ENCODE measurements at places on chromosomes 5 and 9.

DNA sequence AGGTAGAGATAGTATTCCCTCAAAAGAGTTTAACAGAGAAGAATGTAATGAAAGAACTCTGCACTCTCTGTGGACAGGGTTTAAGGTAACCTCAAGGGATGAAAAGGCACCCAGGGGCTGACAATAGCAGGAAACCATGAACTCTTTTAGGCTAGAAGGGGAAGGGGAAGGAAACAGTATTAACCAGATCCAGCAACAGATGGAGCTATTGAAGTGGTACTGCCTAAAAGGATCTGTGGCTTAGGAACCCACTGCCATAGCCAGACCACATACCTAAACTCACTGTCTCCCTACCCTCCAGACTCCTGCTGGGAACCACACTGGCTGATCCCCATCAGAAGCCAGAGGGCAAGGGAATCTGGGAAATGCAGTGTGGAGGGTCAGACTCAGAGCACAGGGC, 35.5 kb downstream of the PLGRKT start:
- no peak for DNase-seq

GRCh38 chr9:86275962-86276361, 6.4 kb downstream of the ISCA1 start:
- DNase-seq = no peak

DNA sequence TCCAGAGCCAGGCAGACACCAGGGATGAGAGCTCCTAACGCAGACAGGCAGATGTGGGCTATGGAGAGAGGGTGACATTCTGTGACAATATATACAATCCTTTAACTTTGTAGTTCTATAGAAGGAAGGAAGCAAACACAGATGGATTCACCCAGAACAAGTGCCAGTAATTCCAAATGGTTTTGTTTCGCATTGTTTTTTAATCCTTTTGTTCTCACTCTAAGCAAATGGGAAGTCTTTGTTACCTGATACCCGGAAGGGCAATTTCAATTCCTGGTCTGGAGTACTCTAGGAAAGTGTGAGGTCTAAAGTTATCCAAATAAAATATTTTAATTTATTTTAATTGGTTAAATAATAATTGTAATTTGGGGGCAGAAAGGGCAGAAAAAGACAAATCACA, 2.5 kb downstream of the FRMD3 start:
- peak; percentile 36 for DNase-seq

- DNase-seq = peak; percentile 18
Observed at GRCh38 chr5:112848116-112848811, 12.8 kb upstream of the SRP19 start.

DNA sequence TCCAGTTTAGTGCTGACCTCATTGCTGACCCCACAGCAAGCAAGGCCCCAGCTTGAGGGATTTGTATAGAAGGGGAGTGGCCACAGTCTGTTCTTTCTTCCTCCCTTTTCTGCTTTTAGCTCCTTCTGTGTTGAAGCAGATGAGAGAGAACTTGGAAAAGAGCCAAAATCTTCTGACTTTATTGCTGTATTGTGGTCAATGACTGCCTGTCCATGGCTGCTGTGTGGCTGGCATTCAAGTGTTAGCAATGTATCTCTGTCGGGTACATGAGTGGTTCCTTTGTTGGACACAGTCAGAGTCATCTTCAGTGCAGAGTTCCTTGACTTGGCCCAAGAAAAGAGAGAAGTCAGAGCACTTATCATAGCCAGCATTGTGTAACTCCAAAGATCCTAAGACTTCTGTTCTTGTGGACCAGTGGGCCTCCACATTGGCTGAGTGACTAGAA, 154.1 kb downstream of the LRRC70 start:
- DNase-seq = no peak

- no peak for DNase-seq
Observed at GRCh38 chr9:68637020-68637419, 68.0 kb upstream of the PIP5K1B start.

DNA sequence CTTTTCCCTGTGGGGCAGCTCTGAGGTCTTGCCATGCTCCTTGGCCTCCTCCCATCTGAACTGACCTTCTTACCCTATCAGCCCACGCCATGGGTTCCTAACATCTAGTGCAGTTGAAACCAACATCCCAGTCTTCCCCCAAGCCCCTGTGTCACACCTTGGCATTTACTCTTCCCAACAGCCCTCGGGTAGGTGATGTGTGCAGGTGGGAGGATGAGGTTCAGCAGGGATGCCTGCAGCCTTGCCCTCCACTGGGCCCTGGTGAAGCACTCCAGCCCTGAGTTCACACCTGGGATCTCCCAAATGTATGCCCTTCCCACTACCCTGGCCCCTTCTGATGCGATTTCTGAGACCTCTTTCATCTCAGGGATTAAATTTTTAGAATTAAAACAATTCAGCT, 15.5 kb downstream of the IRX2 start:
- DNase-seq = no peak

Data from H7 (cell line).